ENCODE measurements at places on chromosomes 7 and 10.

- no peak for DNase-seq
Measured at GRCh38 chr7:34840176-34840785, 182.3 kb downstream of the NPSR1 start.

DNA sequence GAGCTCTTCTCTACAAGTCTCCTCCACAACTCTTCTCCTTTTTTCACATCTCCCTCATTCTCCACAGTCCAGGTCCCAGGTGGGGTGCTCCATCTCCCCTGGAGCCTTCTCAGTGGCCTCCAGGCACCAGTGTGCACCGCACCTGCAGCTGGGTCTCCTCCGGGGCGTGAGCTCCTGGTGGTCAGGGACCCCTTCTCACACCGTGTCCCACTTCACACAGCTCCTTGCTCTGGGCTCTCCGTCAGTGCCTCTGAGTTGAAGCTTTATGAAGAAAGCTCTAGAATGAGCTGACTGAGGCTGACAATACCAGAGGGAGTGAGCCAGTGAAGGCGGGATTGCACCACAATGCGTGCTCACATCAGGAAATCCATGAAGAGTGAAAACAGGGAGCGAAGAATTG lies 290.2 kb downstream of the DNAJB6 start:
- no peak for DNase-seq

GRCh38 chr10:131048606-131049005 lies 262.9 kb downstream of the TCERG1L start:
- no peak for DNase-seq

- no peak for DNase-seq
Measured at GRCh38 chr7:149620961-149621360, 123.4 kb upstream of the ZNF746 start.

DNA sequence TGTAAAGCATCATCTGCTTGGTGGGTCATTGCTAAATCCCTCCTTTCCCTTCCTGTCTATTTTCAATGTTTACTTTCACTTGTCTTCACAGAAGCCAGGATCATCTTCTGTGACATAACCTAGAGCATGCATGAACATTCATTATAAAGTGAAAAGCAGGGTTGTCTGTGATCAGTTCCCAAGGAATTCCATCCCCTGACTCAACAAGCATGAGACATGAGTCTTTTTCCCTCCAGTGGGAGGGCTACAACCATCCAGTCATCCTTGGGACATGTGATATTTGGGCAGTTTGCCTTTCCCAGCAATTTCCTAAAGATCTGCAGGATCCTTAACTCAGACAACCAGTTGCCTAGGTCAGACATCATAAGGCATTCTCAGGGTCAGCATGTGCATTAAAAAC lies 166.3 kb upstream of the TMEM196 start:
- no peak for DNase-seq

DNA sequence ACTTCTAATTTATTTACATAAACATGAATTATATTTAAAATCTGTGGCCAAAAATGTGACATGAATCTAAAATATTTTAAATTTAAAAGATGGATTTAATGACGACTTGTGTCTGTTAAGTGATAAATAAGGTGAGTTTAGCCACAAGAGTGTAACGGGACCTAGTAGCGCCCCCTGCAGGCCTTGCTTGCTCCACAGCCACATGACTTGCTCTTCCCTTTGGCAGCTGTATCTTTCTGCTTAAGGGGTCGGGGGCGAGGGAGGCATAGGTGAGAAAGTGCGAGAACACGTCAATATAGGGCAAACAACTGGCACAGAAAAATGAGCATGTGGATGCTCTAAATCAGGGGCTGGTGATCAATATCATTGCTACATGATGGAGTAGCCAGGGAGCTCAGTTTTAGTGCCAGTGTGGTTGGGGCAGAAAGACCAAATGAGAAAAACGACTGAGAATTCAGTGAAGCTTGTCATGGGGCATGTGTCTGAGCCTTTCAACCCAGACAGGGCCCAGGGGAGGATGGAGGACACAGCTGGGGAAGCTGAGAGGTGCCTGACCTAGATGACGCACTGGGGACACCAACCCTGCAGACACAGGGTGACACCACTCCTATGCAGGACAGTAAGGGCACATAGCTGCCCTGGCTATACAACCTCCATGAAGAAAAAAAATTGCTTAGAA lies 49.8 kb downstream of the PAXIP1 start:
- DNase-seq, result peak; percentile 21

GRCh38 chr7:25854059-25854458 lies 297.9 kb upstream of the NFE2L3 start:
- no peak for DNase-seq

GRCh38 chr10:71561003-71561574 lies 158.5 kb downstream of the C10orf105 start:
- no peak for DNase-seq

GRCh38 chr7:2787251-2787951 lies 56.7 kb downstream of the GNA12 start:
- no peak for DNase-seq

DNA sequence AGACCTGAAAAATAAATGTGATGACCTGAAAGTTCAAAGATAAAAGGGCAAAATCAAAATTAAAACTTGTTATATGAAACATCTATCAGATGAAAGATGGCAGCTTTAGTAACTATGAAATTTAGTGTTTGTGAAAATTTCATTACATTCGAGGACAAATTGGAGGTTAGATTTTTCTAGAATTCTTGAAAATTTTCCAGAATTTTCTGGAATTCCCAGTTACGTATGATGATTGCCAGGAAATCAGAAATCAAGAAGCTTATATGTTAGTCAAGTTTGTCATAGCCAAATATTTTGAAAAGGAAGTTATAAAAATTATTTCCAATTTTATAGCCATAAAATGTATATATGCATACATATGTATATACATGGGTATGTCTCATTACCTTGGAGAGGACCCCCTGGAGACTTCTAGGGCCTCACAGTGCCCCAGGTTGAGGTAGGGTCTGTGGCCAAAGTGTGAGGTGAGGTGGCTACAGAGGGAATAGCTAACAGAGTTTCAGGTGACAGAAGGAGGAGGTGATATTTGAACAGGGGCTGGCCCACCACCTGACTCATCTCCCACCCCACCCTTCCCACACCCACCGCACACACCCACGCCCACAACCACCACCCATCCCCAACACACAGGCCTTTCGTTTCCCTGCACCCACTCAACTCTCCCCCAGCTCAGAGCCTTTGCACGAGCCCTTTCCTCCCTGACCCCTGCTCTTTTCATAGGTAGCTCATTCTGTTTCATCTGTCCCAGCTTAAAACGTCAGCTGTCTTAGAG lies 21.5 kb downstream of the C10orf105 start:
- DNase-seq, result no peak

DNA sequence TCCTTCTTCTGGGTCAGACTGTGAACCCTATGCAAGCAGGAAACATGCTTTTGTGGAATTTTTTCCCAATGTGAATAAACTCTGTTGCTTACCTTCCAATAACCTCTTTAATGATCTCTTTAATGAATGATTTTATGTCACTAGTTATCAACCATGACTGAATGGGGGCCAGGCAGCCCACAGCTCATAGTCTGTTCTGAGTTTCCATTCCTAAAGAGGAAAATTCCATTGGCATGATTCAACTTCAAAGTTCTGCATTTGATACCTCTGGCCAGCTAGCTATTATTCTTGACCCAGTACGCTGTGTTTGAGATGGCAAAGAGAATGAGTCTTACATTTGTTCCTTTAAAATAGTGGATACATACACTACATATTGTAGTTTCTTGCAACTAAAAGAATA lies 867.8 kb upstream of the CELF2 start:
- DNase-seq, result no peak

DNA sequence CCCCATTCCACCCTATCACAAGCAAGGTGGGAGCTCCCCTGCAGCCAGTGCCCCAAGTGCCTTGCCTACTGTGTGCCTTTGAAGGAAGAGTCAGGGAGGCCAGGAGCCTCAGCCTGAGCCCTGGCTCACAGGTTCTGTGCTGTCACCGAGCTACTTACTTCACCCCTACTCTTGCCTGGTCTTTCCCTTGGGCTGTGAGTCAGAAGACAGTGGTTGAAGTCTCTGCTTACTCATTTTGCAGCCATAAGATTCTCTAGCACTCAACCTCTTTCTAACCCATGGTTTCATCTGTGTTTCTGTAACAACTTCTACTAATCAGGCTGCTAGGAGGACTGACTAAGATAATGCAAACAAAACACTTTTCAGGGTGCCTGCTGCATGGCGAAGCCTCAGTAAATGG lies 114.5 kb downstream of the PLCE1 start:
- no peak for DNase-seq
